Left lobe of liver (tissue), 2 donors: ENCODE measurements at places on chromosomes 16 and 17.

DNA sequence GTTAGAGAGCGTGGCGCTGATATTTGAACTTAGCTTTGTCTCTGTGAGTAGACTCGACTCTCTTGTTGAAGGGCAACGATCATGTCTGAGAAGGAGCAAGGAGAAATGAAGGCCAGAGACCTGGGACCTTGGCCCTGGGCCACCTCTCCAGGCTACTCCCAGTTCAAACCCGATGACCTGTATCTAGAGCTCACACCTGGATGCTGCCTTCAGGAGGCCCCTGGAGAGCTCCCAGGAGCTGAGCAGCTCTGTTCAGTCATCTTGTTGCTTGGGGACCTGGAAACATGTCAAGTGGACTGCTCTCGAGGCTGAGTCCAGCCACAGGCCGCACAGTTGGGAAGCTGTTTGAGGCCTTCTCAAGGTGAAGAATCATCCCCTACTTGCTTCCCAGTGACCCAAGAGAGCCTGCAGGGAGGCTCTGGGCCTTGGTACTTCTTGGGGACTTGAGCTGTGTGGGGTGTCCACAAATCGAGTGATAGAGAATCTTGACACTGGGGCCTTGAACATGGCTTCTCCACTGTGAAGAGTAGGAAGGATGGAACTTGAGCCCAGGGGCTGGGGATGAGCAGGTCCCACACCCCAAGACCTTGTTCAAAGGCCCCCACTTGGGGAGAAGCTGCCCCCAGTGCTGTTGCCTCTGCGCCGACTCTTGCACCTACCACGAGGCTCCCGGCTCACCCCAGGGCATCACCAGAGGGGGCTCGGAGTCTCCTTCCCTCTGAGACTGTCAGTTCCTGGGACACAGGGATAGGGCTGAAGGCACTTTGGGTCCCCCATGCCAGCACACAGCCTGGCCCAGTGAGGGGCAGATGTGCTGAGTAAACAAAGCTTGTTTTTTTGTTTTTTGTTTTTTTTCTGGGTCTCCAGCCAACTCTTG lies 112.1 kb downstream of the IRX5 start:
- DNase-seq, result no peak

GRCh38 chr17:77577491-77577890 lies 381.0 kb upstream of the TNRC6C start:
- DNase-seq, result no peak

DNA sequence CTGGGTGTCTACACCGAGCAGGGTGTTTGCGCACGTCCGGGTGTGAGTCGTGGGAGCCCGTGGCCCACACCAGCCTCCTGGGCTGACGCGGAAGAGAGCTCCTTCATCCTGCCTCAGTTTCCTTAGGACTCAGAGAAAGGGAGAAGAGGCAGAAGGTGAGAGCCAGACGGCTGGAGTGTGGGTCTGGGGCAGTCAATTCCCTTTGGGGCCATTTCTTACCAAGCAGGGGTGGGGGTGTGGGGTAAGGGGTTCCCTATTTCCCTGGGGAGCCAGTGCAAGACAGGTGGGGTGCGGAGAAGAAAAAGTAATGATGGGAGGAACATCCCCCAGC lies 831 bp downstream of the CA7 start:
- no peak for DNase-seq

- DNase-seq, result no peak
Observed at GRCh38 chr17:75531721-75532072, 6.2 kb downstream of the LLGL2 start.

- DNase-seq, result no peak
Observed at GRCh38 chr17:74219576-74220133, 6.3 kb downstream of the TTYH2 start.
